Keratinocyte (primary cell): ENCODE measurements at places on chromosomes 4 and X. TPM values are rescaled to one million over a fixed set of nuclear protein-coding genes. Genes with fewer than 3 reads are reported as not detected.

DNA sequence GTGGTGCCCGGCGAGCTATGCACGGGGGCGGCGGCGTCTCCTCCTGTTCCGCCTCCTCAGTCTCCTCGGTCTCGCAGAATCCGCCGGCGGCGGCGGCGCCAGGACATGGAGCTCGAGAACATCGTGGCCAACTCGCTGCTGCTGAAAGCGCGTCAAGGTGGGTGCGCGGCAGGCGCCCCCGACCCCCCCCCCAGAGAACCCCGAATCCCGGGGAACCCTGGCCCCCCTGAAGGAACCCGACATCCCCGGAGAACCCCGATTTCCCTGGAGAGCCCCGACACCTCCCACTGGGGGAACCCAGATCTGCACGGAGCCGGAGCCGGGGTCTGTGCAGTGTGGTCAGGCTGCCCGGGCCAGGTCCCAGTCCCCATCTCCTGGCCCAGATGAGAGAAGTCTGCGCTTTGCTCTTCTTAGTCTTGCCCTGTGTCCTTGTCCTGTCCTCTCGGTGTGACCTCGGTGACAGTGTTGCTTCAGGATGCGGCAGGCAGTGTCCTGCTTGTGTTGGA lies 648 bp downstream of the GRK4 start:
- H3K27ac ChIP-seq = peak overlapping the region; percentile 56
- peaks cover 14% of the 10 kb centered on the region for H3K4me1 ChIP-seq
- peaks cover 10% of the 10 kb centered on the region for H3K36me3 ChIP-seq

The CCKAR gene
- polyA plus RNA-seq = not detected in 3 replicates

GRCh38 chrX:33741807-33742206 lies 390.3 kb downstream of the FAM47A start:
- no peaks in the 10 kb centered on the region for H3K27me3 ChIP-seq
- H3K4me1 ChIP-seq = no peaks in the 10 kb centered on the region
- H3K4me3 ChIP-seq = no peak overlapping the region
- DNase-seq = no peak

DNA sequence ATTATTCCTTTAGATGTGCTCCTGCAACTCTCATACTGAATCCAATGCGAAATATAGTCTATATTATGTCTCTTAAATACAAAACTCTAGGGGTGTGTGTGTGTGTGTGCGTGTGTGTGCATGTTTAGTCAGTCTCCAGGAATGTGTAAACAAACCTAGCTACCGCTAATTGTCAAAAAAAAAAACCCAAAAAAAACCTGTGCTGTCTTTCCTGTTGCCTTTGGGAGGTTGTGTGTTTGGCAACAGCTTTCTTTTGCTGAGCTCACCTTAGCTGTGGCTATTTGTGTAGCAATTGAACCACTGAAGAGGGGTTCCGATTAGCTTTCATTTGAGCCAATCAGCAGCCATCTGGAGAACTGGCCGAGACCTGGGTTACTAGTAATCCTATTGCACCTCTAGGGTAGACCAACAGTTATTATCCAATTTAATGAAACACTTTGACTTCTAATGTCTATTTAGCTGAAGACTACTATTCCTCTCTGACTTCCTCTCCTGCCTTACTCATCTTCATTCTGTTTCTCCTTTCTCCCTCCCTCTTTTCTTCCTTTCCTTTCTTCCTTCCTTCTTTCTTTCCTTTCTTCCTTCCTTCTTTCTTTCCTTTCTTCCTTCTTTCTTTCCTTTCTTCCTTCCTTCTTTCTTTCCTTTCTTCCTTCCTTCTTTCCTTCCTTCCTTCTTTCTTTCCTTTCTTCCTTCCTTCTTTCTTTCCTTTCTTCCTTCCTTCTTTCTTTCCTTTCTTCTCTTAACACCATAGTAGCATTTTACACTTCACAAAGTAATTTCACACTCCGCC lies 471.1 kb downstream of the GBA3 start:
- no peaks in the 10 kb centered on the region for H3K27me3 ChIP-seq
- no peak overlapping the region for H3K27ac ChIP-seq
- H3K36me3 ChIP-seq = no peaks in the 10 kb centered on the region
- H3K4me1 ChIP-seq = peaks cover 5% of the 10 kb centered on the region

The HPRT1 gene
- polyA plus RNA-seq = 15.7 to 48.1 TPM (median 41.9 TPM) in 3 replicates

GRCh38 chrX:135651647-135652295 lies 61.7 kb upstream of the CT45A1 start:
- H3K4me3 ChIP-seq = no peak overlapping the region
- no peaks in the 10 kb centered on the region for H3K27me3 ChIP-seq
- no peaks in the 10 kb centered on the region for H3K36me3 ChIP-seq
- no peak overlapping the region for H3K27ac ChIP-seq

DNA sequence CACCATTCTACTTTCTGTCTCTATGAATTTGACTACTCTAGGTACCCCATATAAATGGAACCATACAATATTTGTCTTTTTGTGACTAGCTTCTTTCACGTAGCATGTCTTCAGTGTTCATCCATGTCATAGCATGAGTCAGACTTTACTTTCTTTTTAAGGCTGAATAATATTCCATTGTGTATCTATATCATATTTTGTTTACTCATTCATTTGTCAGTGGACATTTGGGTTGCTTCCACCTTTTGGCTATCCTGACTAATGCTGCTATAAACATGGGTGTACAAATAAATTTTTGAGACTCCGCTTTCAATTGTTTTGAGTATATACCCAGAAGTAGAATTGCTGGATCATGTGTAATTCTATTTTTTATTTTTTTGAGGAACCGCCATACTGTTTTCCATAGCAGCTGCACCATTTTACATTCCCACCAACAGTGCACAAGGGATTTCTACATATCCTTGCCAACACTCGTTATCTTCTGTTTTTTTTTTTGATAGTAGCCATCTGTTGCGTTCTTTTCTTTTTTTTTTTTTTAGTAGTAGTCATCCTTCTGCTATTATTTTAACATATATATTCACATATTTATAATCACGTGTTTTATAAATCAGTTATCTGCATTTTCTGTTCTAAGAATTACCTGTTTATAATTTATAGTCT lies 158.0 kb upstream of the MED14 start:
- no peaks in the 10 kb centered on the region for H3K36me3 ChIP-seq
- no peaks in the 10 kb centered on the region for H3K27me3 ChIP-seq
- no peaks in the 10 kb centered on the region for H3K4me1 ChIP-seq

The COL25A1 gene
- 0.01 TPM in 1 of 3 replicates, not detected in the others for polyA plus RNA-seq

DNA sequence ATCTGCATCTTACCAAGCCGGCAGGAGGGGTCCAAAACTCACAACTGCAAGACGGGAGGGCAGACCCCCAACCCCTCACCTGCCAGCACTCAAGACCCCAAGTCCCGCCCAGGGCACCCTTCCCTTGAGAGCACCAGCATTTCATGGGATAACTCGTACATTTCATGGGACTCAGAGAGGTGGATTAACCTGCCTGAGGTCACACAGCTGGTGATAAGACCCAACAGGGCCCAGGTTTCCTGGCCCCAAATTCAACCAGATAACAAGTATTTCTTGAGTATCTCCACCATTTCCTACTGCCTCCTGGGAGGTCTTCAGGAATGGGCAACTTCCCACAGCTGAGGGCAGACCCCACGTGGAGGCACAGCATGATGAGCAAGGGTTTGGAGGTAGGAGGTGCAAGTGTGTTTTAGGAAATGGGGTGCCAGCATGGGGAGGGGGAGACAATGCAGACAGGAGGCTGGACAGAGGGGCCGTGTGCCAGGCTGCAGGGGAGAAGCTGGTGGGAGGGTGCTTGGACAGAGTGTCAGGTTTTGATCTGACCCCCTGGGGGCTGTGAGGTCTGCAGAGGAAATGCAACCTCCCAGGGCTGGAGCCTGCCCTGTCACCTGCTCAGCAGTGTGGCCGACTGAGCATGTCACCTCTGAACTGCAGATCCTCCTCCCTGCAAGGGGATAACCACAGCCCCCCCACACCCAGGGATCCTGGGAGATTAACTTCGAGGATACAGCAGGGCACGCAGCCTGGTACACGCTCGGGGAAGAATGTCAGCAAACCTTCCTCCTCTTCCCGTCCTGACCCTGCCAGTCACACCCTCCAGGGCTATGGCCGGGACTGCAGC lies 4.4 kb downstream of the ADRA2C start:
- H3K36me3 ChIP-seq = no peaks in the 10 kb centered on the region
- H3K4me3 ChIP-seq = no peak overlapping the region
- no peak overlapping the region for H3K27ac ChIP-seq
- no peak for DNase-seq
- peaks cover 42% of the 10 kb centered on the region for H3K27me3 ChIP-seq

GRCh38 chr4:100982345-100982744 lies 365.0 kb downstream of the PPP3CA start:
- no peak overlapping the region for H3K27ac ChIP-seq
- peaks cover 15% of the 10 kb centered on the region for H3K4me1 ChIP-seq
- no peak overlapping the region for H3K4me3 ChIP-seq
- H3K36me3 ChIP-seq = no peaks in the 10 kb centered on the region
- H3K27me3 ChIP-seq = no peaks in the 10 kb centered on the region

The CFI gene
- not detected in 3 replicates for polyA plus RNA-seq

GRCh38 chr4:174422893-174423256 lies 99.4 kb downstream of the HPGD start:
- no peaks in the 10 kb centered on the region for H3K36me3 ChIP-seq
- peaks cover 6% of the 10 kb centered on the region for H3K4me1 ChIP-seq
- no peaks in the 10 kb centered on the region for H3K27me3 ChIP-seq
- H3K4me3 ChIP-seq = no peak overlapping the region
- H3K27ac ChIP-seq = no peak overlapping the region

- no peak for DNase-seq
- no peaks in the 10 kb centered on the region for H3K27me3 ChIP-seq
- H3K36me3 ChIP-seq = no peaks in the 10 kb centered on the region
- no peaks in the 10 kb centered on the region for H3K4me1 ChIP-seq
- no peak overlapping the region for H3K4me3 ChIP-seq
Measured at GRCh38 chr4:112213856-112214255, 17.7 kb upstream of the AP1AR start.

- no peaks in the 10 kb centered on the region for H3K36me3 ChIP-seq
- H3K4me1 ChIP-seq = peaks cover 15% of the 10 kb centered on the region
- H3K4me3 ChIP-seq = no peak overlapping the region
- no peak for DNase-seq
Measured at GRCh38 chrX:38807873-38808272, 6.6 kb downstream of the MID1IP1 start.

The PDE6B gene
- polyA plus RNA-seq = 0.08 to 0.09 TPM in 2 of 3 replicates, not detected in the other

GRCh38 chr4:132506568-132506967 lies 642.5 kb upstream of the PCDH10 start:
- no peaks in the 10 kb centered on the region for H3K27me3 ChIP-seq
- no peak for DNase-seq
- no peaks in the 10 kb centered on the region for H3K36me3 ChIP-seq
- H3K27ac ChIP-seq = no peak overlapping the region
- H3K4me1 ChIP-seq = no peaks in the 10 kb centered on the region

The ARL9 gene
- 0.26 to 0.47 TPM (median 0.39 TPM) in 3 replicates for polyA plus RNA-seq

DNA sequence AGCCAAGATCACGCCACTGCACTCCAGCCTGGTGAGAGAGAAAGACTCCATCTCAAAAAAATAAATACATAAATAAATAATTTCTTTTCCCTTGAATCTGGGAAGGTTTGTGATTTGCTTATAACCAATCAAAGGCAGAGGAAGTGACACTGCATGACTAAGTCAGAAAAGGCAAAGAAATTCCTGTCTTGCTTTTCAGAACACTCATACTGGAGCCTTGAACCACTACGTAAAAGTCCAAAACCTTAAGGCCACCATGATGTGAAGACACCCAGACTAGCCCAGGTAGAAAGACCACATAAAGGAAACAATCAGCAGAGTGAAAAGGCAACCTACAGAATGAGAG lies 36.6 kb downstream of the TMEM156 start:
- no peak for DNase-seq
- no peaks in the 10 kb centered on the region for H3K4me1 ChIP-seq
- no peaks in the 10 kb centered on the region for H3K36me3 ChIP-seq
- no peak overlapping the region for H3K4me3 ChIP-seq
- H3K27ac ChIP-seq = no peak overlapping the region

The USP26 gene
- not detected in 3 replicates for polyA plus RNA-seq

GRCh38 chr4:3073158-3074077 lies 920 bp downstream of the HTT-AS start:
- H3K27me3 ChIP-seq = no peaks in the 10 kb centered on the region
- no peaks in the 10 kb centered on the region for H3K36me3 ChIP-seq
- no peak for DNase-seq
- peaks cover 8% of the 10 kb centered on the region for H3K4me1 ChIP-seq
- no peak overlapping the region for H3K27ac ChIP-seq

DNA sequence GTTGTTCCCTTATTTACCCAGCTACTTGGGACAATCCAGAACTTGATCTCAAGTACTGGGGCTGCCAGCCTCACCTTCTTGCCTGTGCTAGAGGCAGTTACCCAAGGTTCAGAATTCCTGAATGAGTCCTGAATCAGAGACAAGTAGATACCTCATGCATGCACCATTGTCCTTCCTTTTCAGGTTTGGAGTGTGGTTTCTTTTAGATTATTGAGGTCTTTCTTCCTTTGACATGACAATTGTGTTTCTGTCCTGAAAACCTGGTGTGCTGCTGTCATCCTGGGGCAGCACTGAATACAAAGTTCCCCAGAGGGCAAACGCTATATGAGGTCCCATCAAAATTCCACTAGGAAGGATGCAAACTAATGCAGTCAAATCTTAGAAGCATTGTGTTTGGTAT lies 3.5 kb downstream of the CXCL2 start:
- no peak overlapping the region for H3K4me3 ChIP-seq
- H3K27me3 ChIP-seq = no peaks in the 10 kb centered on the region
- H3K27ac ChIP-seq = no peak overlapping the region
- no peak for DNase-seq
- H3K4me1 ChIP-seq = peaks cover 24% of the 10 kb centered on the region

- no peaks in the 10 kb centered on the region for H3K36me3 ChIP-seq
- no peak for DNase-seq
- no peak overlapping the region for H3K4me3 ChIP-seq
- H3K27ac ChIP-seq = no peak overlapping the region
Measured at GRCh38 chr4:137076908-137077307, 455.4 kb downstream of the PCDH18 start.

GRCh38 chr4:180059216-180059881 lies 2183.9 kb upstream of the TENM3 start:
- H3K27me3 ChIP-seq = peaks cover 41% of the 10 kb centered on the region
- peaks cover 15% of the 10 kb centered on the region for H3K4me1 ChIP-seq
- H3K36me3 ChIP-seq = no peaks in the 10 kb centered on the region
- DNase-seq = no peak

DNA sequence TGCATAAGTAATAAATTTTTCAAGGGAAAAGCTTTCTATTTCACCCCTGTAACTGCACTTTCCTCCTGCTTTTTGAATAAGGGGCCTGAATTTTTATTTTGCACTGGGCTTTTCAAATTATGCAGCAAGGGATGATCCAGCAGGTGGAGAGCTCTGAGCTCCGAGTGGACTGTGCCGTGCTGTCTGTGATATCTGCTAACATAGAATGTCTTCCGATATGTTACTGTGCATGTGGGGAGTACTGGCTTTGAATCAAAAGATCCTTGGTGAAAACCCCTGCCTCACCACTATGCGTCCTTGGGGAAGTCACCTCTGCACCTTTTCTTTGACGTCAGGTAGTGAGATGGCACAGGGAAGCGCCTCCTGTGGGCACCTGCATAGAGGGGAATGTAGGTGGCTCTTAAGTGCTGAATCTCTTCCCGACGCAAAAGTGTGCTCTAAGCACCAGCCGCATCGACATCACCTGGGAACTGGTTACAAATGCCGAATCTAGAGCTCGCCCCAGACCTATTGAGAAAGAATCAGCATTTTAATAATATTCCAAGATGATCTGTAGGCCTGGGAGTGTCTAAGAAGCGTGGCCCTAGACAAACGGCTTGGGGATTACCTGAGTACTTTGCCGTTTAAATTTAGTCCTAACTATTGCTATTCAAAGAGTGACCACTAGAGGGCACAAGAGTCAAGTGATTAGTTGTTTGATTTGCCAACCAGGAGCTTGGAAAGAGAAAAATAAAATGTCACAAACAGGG lies 19.2 kb upstream of the WFS1 start:
- peak; percentile 23 for DNase-seq
- no peak overlapping the region for H3K27ac ChIP-seq
- H3K27me3 ChIP-seq = peaks cover 18% of the 10 kb centered on the region
- H3K36me3 ChIP-seq = no peaks in the 10 kb centered on the region
